Tibial artery (tissue), 4 donors: ENCODE measurements at places on chromosomes 1 and 21.
A peak's percentile ranks its signal among the peaks of the same experiment; 100 is the strongest.

GRCh38 chr1:30507401-30508174 is 215.8 kb downstream of the MATN1 start:
- no peak for DNase-seq

GRCh38 chr1:213693864-213694263 is 293.9 kb upstream of the PROX1 start:
- DNase-seq: no peak

GRCh38 chr1:16067127-16067768 is 6.2 kb downstream of the FAM131C start:
- DNase-seq: no peak

DNA sequence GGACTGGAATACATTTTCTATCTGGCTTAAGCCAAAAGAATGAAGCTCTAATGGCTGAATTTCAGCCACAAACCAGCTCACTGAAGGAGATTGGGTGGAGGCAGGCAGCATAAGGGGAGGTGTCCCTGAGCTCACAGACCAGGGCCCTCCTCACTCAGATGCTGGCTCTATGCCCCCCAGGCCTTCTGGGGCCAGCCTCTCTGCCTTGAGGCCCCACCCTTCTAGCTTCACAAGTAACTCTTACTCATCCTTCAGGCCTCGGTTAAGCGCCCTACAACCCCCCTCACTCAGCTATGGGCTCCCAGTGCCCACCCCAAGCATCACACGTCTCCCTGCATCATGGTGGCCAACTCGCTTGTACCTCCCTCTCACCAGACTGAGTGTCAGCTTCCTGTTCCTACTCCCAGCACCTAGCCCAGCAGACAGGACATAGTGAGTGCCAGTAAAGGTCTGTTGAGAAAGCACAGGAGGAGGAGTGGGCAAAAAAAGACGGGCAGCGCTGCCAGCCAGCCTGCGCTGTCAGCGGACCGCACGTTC is 40.8 kb upstream of the GPR157 start:
- no peak for DNase-seq

DNA sequence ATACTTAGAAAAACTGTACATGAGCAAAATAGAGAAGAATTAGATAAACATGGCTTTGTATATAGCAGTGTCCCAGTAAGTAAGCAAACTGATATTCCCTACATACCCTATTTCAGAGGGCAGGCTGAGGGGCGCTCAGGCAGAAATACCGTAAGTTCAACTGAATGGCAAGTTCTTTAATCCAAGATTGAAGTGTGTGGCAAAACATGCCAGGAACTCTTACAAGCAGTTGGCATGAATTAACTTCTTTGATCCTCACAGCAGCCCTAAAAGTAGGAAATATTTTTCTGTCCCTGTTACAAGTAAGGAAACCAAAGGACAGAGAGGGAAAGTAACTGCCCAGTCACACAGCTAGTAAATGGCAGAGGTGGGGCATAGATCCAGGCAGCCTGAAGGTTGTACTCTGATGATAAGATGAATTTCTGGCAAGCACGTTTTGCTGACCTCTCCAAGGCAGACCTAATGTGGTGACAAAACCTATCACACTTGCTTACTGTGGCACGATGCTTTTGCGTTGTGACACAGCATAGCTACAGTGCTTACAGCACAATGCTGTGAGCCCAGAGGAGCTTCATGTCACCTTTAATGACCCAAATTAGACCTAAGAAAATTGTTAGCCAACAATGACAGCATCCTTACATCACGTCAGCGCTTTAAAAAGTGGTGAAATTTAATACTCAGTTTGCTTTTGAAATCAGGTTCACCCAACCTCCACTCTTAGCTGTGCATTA is 35.0 kb upstream of the THEM4 start:
- DNase-seq: no peak

DNA sequence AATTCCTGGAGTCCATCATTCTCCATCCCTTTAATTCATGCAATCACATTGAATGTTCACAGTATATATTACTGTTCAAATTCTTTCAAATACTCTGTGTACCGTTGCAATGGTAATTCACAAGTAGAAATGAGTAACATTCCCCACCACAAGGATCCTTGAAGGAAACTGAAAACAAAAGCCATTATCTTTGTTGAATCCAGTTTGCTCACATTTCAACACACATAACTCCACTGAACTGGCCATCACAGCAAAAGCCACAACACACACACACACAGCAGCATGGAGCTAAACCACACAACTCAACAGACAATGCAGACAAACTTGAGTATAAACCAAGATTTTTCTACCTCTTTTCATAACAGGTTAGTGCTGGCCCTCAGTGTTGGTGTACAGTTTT is 188.3 kb upstream of the GREM2 start:
- no peak for DNase-seq

GRCh38 chr21:28111151-28111619 is 881.5 kb downstream of the LTN1 start:
- no peak for DNase-seq

DNA sequence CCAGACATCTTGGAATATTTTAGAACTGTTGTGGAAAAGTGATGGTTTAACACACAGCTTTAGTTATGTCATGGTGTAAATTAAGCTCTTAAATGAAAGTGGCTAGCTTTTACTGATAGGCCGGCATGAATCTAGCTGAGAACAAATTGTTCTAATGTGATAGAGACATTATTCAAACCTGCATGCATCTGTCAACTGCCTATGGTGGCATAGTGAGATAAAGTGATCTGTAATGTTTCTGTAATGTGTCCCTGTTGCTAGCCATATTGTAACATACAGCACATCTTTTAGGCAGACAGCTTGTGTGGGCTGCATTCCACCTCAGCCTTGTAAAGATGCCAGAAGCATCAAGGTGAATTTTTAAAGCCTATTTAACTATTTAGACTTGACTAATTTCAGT is 16.0 kb downstream of the LRIG2 start:
- DNase-seq: no peak

DNA sequence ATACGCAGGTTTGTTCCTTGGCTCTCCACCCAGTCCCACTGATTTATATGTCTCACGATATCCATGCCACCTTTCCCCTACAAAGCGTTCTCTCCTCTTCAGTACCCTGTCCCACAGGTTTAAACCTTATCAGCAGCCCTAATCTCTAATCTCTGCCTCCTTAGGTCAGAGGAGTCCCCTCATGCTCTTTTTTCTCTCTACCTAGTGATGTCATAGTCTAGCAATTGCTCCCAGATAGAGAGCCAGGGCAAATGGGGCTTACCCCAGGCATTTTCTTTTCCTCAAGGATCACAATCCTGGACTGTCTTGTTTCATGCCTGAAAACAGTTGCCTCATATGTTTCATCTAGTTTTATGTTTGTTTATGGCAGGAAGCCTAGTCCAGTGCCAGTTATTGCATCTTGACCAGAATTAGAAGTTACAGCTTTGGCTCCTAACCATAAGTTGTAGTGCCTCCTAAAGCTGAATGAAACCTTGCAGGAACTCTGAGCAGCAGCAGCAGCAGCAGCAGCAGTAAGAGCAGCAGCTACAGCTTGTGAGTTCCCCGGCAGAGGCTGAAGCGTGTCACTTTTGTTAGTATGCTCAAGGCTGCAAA is 26.7 kb upstream of the TP53BP2 start:
- no peak for DNase-seq

DNA sequence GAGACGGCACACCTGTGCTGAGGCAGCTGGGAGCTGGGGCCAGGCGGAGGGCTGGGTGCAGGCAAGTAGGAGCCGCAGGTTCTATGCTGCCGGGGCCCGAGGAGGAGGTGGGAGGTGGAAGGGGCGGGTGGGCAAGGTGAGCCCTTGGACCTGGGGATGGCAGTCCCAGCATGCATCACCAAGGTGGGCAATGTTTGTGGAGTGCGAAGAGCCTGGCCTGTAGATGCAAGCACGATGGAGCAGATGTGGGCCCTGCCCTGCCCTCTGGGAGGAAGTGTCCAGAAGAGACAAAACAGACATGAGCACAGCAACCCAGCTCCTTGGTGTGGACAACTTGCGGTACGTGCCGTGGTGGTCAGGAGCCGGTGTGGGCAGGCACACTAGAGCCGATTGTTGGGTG is 28.3 kb upstream of the AJAP1 start:
- DNase-seq: no peak

- no peak for DNase-seq
Measured at GRCh38 chr1:236794585-236795034, 482 bp upstream of the MTR start.

DNA sequence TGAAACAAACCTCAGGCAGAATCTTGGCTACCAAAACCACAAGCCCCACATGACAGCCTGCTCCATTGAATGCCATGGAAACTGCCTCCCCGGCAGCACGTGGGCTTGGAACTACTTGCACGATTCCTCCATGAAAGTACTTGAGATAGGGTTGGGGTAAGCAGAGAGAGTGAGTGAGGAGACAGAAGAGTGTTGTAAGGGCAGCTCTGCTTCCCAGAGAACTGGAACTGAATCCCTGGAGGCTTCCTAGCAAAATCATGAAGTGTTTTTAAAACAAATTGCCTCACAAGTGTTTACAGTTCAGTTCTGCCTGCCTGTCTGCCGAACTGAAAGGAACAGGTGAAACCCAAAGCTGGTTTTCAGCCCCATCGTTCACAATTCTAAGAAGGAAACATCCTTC is 35.3 kb upstream of the DNASE2B start:
- no peak for DNase-seq

DNA sequence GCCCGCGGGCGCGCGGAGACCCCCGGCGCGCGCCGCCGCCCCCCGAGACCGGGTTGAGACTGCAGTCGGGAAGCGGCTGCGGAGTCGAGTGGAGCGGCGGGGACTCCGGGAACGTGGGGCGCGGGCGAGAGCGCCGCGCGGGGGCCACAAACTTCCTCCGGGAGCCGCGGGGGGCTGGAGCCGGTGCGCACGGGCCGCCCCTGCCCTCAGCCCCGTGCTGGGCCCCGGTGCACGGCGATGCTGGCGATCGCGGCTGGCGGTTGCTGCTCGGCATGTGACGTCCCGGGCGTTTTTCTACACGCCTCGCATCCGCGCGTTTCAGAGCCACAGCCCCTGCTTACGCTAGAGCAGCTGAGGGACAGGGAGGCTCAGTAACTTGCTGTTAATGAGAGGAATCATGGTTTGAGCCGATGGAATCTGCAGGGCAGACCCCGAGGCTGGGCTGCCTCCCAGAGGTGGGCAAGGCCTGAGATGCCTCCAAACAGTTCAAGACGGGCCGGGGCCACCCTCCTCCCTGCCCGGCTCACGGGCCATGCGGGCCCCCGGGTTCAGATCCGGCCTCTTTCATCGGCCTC is 520 bp downstream of the TMEM201 start:
- DNase-seq: no peak

GRCh38 chr1:204503913-204504519 is 9.4 kb upstream of the PIK3C2B start:
- DNase-seq: no peak

DNA sequence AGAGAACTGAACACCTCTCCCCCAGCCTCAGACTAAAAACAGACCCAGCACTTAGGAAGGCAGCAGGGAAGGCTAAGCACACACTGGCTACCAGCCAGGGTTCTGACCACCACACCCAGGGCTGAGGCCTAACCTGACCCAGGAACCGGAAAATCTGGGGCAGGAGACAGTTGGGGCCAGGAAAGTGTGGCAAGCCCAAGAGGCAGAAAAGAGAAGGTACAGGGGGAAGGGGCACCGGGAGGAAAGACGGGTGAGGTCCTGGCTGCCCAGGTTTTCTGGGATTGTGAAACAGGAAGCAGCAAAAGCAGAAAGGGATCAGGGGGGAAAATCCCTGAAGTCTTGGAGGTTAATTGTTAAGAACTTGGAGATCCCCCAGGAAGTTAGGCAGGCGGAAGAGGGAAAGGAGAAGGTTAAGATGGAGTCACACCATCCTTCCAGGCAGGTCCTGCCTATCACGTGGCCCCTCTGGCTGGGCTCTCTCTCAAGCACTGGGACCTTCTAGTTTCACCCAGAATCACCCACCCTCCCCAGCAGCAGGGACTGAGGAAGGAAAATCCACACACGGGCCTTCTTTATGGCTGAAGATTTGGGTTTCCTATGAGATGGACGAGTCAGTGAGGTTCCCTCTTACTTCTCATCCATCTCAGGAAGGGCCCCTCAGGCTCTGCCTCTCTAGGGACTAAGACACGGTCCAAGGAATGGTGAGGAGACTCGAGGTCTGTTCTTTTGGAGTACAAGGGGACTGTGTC is 2.6 kb downstream of the HDGF start:
- DNase-seq: peak; percentile 81

- peak; percentile 79 for DNase-seq
Measured at GRCh38 chr1:27572019-27572678, 31.8 kb downstream of the AHDC1 start.

DNA sequence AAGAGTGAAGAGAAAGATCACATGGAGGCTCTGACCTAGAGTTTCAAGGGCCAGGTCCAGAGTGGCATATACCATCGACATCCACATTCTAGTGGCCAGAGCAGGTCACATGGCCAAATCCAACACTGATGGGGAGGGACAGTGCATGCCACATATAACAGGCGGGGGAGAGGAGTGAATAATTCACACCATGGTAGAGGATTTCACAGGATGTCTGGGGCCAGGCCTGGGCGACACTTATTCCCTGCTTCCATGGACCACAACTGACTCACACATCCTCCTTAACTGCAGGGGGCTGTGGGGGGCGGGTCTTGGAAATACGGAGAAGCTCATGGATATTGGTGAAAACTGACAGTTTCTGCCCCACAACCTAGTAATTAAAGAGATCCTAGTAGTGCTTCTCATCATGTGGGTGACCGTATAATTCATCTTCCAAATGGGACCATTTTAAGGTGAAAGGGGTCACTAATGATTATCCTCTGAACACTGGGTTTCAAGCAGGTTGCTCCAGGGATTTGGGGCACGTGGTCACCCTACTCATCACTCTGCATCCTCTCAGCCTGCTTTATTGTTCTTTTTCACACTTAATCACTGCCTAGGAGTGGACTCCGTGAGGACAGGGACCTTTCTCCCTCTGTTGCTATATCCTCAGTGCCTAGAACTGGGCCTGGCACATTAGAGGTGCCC is 44.0 kb downstream of the IGSF21 start:
- no peak for DNase-seq

- no peak for DNase-seq
Measured at GRCh38 chr1:43611950-43612349, 38.0 kb upstream of the KDM4A start.

- no peak for DNase-seq
Measured at GRCh38 chr1:100183370-100183769, 5.3 kb upstream of the LRRC39 start.

DNA sequence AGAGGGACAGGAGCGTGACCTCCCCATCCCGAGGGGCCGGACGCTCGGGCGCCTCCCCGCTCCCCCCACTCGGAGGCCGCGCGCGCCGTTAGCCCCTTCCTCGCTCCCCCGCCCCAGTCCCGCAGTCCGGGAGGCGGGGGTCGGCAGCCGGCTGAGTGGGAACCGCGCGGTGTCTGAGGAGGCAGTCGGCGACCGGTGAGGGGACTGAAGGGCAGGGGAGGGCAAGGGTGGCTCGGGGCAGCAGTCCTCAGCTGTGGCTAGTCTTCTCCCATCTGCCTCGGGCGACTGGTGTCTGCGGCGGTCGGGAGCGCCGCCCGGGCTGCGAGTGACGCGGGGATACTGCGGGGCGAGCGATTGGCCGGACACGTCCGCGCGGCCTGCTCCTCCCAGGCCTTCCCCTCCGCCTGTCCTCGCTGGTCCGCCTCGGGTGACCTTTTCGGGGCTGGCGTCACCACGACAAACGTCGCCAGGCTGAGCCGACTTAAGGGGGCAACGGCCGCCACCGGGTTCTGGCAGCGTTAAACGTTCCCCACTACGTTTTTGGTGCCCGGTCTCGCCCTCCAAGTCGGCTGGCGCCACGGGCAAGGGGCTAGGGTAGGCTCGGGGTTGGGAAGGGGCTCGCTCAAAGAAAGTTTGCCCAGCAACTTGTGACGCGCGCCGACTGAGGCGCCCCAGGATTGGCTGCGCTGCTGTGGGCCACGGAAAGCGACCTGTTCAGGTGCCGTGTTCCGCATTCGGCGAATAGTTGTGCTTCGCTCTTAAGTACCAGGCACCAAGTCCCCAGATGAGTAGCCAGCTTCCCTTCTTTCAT is 538 bp downstream of the ZNF672 start:
- DNase-seq: peak; percentile 97
